ENCODE measurements at places on chromosomes 4 and X.

- DNase-seq: no peak
Observed at GRCh38 chr4:139838811-139839210, 173.2 kb downstream of the MGST2 start.

- DNase-seq: no peak
Observed at GRCh38 chr4:19888587-19888986, 363.1 kb upstream of the SLIT2 start.

DNA sequence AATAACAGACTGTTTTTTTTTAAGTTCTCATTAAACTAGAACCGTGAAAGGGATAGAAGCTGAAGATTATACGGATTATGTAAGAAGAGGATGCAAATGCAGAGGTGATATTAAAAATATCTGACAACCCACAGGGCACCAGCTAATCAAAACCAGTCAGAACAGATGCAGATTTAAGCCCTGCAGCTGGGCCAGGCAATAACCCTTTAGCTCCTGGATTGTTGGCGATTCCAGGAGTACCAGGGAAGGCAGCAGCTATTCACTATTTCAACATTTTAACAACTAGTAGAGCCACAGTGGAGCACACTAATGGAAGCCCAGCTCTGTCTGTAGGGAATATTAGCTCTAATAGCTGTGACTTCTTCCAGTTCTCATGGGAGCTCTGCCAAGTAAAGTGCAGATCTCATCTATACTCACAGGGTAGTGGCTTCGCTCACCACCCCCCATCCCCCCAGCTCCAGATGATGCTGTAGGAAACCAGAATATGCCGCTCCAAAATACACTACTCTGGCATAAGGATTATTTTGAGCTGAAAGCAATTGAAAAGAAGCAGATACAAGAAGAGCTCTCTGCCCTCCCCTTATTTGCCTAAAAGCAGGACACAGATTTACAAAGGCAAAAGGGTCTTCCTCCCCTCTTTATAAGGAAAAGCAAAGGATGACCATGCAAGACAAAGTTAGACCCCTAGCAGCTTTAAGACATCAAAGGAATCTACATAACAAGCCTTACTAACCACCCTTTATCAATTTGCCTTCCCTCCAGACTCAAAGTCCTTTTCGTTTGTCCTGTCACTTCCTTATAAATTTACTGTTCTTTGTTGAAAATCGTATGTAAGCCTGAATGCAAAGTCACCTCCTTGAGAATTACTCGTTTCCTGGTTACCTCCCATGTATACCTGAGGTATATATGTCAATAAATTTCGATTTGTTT lies 13.7 kb downstream of the SCD5 start:
- DNase-seq: no peak

DNA sequence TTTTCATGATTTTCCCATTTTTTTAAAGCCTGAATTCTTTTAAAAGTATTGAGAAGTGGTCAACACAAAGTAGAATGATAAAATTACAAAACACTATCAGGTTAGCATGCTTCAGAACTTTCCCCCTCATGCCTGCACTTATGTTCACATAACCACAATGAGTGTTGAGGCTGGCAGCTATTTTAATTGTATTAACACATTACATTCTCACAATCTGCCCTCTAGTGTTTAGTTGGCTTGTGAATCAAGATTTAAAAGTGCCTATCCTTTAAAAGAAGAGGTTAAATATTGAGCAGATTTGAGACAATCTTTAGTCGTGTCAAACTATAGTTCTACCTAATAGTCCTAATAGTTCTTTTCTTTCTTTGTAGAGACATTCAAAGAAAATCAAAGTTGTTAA lies 93.6 kb upstream of the NAP1L5 start:
- DNase-seq: no peak

DNA sequence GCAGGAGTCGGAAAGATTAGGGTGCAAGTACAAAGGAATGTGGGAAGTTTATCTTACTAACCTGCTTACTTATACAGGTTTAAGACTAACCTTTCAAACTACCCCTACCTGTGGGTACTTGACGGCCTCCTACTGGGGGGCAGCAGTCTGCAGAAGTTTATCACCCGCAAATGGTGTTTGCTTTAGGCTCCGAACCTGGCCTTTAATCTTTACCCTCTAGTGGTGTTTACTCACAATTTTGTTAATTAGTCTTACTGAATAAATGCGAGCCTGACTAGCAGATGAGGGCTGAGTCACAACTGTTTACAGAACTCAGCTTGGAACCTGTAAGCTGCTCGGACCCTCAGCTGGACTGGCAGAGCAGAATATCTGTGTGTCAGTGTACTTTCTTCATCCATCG lies 204.2 kb upstream of the GPRIN3 start:
- DNase-seq: no peak

- no peak for DNase-seq
Observed at GRCh38 chr4:80199004-80199560, 1.8 kb downstream of the PRDM8 start.

DNA sequence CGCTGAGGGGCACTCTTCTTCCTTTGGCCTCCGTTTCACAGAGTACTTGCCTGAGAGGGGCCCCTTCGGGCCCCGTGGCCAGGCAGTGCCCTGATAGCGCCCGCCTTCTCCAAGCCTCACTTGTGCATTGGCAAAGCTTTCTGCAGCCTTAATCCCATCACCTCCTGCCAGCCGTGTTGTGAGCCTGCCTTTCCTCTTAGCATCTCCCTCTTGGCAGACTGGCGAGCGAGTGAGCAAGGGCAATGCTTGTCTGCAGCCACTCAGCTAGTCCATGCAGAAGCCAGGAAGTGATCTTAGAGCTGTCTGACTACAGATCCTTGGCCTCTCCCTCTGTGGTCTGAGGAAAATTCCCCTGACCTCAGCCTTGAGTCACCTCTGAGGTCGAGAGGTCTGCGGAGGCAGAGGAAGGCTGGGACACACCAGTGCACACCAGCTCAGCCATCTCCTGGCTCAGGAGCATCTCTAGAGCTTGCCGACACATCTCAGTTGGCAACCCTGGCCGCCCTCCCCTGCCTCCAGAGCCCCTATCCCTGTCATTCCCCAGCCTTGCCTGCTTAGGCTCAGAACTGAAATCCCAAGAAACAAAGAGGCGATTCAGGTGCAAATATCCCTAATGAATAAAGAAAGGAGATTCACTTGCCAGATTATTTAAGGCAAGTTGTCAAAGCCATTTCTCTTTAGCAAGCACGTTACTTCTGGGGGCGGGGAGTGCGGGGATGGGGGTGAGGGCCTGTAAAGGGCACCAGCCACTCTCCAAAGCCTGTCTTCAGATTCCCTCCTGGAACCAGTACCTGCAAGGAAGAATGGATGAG lies 143.5 kb upstream of the MAMLD1 start:
- no peak for DNase-seq

DNA sequence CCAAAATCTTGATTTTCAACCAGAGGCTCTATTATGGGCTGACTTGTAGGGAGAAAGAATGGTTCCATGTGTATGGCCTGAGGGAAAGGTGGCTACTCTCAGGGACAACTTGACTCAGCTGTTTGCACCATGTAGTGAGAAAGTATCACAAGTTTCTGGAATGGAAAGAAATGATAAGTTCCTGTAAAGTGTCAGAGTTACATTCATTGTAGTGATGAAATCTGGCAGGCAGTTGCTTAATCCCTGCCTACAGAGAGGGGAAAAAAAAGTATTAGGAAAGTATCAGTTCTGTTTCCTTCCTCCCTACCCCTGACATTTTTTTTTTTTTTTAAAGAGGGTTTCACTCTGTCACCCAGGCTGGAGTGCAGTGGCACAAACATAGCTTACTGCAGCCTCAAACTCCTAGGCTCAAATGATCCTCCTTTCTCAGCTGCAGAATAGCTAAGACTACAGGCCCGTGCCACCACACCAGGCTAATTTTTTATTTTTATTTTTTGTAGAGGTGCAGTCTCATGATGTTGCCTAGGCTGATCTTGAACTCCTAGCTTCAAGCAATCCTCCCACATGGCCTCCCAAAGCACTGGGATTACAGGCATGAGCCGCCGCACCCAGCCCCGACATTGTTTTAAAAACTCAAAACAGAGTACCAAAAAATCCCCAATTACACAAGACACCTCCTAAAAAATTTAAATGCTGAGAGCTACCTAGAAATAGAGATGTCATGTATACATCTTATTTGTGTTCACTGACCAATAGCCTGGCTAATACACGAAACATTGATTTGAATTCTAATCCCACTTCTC lies 4.8 kb upstream of the FBXL5 start:
- no peak for DNase-seq

Data from SK-N-DZ (cell line).